Thoracic aorta endothelial cell (primary cell): ENCODE measurements at places on chromosomes 6 and 20. TPM values are rescaled to one million over a fixed set of nuclear protein-coding genes. Genes with fewer than 3 reads are reported as not detected.

Gene SMPDL3A
- 5.7 and 7.3 TPM in 2 replicates for total RNA-seq

Gene PRL
- total RNA-seq: not detected in 2 replicates

Gene RRAGD
- 0.27 and 1.1 TPM in 2 replicates for total RNA-seq

Gene SPINT3
- total RNA-seq: not detected in 2 replicates

Gene TCF21
- not detected in 2 replicates for total RNA-seq

Gene GHRH
- not detected in 2 replicates for total RNA-seq

Gene C6orf163
- total RNA-seq: 3.1 and 4.6 TPM in 2 replicates

Gene MYBL2
- 51.2 and 67.0 TPM in 2 replicates for total RNA-seq

Gene SLC22A16
- not detected in 2 replicates for total RNA-seq

Gene PI16
- not detected in 2 replicates for total RNA-seq

Gene ORC3
- total RNA-seq: 30.6 and 41.3 TPM in 2 replicates

Gene KAT14
- 12.0 and 12.9 TPM in 2 replicates for total RNA-seq

Gene UST
- 0.80 and 1.1 TPM in 2 replicates for total RNA-seq

Gene TSBP1
- total RNA-seq: not detected in 2 replicates

Gene MACROD2
- total RNA-seq: 0.66 and 1.0 TPM in 2 replicates

Gene SLC26A8
- total RNA-seq: under 0.01 TPM in 2 replicates

Gene SIRPB2
- total RNA-seq: 0.79 and 1.3 TPM in 2 replicates

Gene PAK5
- not detected in 2 replicates for total RNA-seq
